ENCODE measurements at places on chromosomes 4 and X.

DNA sequence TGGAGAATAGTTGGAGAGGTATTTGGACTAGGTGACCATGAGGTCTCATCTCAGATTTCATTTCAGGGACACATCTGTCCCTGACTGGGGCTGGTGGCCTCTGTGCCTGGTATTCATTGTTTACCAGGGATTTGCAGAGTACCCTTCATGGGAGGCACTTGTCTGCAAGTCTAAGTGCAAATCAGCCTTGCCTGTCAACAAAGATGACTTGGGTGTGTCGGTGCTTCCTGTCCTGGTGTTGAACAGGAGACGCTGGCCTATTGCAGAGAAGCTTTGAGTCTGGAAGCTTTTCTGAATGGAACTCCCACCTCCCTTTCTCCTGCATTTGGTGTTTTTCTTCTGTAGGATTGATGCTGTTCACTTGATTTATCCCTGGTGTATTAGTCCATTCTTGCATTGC is 104.1 kb downstream of the TNIP2 start:
- no peak for DNase-seq

- DNase-seq: no peak
These were observed 218.2 kb upstream of the PSAPL1 start for GRCh38 chr4:7652906-7653305.

DNA sequence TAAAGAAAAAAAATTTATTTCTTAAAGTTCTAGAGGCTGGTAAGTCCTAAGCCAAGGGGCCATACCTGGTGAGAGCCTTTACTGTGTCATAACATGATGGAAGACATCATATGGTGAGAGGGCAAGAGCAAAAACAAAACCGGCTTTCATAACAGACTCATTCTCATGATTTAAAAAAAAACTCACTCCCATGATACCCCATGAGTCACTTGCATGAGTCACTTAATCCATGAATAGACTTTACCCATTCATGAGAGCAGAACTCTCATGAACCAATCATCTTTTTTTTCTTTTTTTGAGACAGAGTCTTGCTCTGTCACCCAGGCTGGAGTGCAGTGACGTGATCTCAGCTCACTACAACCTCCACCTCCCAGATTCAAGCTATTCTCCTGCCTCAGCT is 369.7 kb upstream of the DIAPH2 start:
- DNase-seq: peak; percentile 27

DNA sequence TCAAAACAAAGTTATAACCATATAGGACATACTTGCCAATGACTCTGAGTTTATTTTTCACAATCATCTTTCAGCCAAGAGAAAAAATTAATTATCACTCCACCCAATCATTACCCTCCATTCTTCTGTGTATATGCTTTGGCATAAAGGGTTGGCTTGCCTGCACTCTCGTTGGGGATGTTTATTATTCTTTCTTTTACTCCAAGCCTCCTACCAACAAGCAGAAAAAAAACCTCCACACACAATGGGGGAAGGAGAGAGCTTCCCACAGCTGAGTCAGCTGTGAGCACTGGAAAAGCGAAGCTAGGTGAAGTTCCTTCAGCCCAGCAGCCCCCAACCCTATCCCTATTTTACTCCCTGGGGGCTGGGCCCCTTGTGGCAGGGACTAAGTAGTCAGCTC is 1.5 kb downstream of the OPHN1 start:
- no peak for DNase-seq

DNA sequence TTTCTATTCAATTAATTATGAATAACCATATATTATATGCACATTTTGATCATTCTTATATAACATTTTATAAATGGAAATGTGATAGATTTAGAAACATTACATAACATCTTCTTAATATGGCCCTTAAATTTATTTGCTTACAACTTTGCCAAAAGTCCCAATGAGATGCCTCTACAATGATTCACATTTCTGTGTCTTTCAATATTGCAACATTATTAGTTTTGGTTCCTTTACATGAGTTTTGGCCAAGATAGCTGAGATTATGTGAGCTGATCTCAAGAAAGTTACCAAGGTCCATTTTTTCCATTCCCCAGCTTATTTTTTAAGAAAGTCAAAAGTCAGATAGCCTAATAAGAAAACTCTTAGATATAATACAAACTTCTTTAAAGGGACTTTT is 361.2 kb downstream of the PCDH7 start:
- DNase-seq: no peak

DNA sequence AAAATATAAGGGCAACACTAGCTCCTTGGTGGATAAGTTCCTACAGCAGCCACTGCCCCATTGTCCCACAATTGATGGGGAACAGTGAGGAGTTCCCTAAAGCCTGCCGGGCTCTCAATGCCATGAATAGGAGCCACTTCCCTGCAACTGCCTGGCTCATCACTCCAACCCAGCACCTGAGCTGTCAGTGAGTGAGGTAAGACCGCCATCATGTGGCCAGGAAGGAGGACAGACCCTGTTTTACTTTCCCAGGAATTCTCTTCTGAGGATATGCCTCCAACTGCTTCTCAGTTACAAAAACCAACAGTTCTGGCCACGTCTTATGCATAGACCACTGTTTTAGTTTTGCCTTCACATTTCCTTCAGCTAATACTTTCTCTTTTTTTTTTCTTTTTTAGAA is 45.5 kb downstream of the SRPX start:
- DNase-seq: peak; percentile 55

DNA sequence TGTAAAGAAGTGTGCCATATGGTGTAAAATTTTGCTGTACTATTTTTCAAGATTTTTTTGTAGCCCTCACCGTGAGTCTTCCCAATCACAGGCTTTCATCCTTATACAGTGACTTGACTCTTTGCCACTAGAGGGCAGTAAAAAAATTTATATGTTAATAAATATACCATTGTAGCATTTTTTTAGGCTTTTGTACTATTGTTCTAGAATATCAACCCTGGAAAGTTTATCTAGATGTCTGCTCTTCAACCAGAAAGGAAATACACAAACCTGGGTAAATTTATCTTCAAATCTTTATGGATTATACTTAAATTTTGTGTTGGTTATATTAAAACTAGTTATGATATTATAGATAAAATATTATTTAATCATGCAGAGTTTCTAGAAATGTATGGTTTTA is 235.3 kb downstream of the TENM3 start:
- peak; percentile 83 for DNase-seq

DNA sequence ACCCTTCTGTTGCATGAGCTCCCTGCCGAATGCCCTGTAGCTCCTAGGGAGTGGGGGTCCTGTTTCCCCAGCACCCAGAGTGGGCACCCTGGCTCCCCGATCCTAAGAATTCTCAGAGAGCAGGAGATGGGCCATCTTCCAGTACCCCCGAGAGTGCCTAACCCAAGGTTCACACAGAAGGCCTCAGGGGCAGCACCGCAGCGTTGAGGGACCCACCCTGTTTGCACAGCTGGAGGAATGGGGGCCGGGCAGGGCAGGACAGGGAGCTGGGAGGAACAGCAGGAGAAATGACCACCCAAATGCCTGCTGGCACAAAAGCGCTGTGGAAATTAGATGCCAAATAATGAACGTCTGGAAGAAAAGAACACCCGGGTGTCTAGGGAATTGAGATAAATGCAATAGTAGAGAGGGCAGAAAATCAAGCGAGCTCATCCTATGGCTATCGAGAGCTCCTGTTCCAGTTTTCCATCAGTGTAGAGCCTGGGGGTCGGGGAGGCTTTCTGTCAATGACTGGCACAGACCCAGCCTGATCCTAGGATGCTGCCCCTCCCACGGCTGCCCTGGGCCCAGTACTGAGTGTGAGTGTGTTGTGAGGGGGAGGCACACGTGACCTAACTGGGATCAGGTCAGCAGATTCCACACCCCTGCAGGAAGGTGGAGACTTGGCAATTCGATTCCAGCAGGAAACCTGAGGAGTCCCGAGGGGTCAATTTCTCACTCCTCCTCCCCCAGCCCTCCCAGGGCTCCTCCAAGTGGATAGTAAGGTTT is 25.7 kb downstream of the SEPTIN6 start:
- DNase-seq: no peak

DNA sequence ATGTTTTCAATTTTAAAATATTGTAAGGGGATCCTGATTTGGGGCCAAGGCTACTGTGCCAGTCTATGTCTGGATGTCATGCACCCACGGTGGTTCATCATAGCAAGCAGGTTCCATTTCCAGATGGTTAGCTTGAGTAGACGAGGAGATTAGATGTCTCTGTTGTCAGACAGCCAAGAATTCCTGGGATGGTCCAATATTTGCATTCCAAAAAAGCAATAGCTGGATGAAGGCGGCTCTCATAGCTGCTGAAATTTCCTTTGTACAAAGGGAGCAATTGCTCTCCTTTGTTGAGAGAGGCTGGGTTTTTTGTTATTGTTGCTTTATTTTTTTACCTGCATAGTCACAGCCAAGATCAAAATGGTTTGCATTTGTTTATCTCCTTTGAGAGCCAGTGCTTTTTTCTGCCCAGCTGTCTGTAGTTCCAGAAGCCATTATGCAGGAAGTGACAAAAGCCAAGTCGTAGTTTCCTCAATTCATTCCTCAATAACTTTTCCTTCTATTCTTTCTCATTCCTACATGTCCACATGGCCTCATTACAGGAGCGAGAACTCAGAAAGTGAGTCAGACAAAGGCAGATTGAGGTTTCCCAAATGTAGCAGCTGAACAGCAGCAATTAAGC is 107.9 kb downstream of the MMRN1 start:
- no peak for DNase-seq

DNA sequence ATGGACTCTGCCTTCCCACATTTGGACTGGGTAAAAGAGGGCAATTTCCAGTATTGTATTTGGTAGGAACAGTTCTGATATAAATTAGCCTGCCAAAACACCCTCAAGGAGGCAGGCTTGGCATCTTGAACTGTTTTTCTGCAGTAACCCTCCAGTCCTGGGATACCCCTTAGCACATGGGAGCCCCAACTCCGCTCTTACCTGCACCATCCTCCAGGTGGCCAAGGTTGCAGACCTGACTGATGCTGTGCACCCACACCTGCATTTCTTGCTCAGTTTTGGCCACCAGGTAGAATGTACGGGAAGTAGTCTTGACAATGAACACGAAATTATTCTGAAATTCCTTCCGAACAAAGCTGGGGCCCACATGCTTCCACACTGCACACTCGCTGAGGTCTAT is 35.1 kb downstream of the GAB3 start:
- no peak for DNase-seq

DNA sequence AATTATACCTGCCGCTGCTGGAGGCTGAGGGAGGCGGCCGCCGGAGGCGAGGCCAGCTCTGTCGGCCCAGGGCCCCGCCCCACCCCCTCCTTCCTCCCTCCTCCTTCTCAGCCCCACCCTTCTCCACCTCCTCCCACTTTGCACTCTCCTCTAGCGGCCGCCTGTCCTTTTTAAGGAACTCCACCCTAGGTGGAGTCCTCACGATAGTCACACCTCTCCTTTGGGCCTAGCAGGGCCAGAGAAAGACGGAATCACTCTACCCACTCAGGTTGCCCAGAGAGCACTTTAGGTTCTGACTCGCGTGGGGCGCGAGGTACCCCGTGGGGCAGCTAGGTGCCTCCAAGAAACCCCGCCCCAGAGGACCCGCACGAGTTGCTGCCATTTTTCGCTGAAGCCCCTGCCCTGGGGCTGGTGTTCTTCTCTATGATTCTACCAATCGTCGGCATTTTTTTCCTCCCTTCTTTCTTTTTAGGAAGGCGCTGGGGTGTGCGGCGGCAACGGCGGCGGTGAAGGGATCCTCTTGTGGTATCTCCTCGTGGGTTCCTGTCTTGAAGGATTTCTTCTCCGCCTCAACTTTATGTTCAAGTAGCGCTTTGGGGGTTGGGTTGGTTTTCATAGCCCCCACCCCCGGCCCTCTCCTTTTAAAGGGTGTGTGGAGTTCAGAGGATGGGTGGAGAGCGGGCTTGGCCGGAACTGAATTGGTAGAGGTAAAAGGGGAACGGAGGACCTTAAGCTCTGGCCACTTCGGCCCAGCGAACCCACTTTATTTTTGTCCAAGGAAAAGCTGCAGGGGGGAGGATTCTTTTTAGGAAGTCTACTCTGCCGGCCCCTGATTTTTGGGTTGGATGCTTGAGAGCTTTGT is at the start of gene KLF8:
Gene KLF8, plus strand, starts transcription at position 136 of the 862 bp plus-strand sequence. CDS start 979 bp downstream, outside the sequence.
- peak; percentile 23 for DNase-seq

- no peak for DNase-seq
These were observed 136.8 kb downstream of the C4orf33 start for GRCh38 chr4:129232589-129233337.

DNA sequence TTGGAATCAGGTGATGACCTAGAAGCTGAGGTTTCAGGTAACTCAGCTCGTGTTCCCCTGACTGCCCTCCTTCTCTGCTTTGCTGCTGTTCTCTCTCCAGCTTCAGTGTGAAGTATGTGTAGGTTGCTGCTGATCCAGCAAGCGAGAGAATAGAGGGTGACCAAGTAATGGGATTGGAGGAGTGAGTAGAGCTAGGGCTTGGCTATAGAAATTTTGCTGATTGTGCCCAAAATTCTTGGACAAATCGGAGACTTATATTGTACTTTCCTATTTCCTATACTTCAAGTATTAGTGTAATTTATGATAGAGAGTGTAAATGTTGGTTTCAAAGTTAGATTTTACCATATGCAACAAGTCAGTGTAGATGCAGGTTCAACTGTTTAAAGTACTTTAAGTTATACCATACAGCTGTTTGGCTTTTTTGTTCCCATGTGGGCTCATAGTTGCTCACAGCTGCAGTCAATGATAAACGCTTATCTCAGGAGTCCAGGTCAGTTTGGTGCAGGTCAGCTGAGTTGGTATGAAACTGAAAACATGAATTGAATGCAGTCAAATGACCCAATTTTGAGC is 48.0 kb downstream of the RAPGEF2 start:
- peak; percentile 99 for DNase-seq

- DNase-seq: no peak
These were observed 469.0 kb upstream of the NWD2 start for GRCh38 chr4:36775544-36775943.

GRCh38 chrX:46561824-46562657 is 11.5 kb upstream of the CHST7 start:
- peak; percentile 6 for DNase-seq

GRCh38 chr4:1460967-1461868 is 55.0 kb upstream of the NKX1-1 start:
- no peak for DNase-seq

DNA sequence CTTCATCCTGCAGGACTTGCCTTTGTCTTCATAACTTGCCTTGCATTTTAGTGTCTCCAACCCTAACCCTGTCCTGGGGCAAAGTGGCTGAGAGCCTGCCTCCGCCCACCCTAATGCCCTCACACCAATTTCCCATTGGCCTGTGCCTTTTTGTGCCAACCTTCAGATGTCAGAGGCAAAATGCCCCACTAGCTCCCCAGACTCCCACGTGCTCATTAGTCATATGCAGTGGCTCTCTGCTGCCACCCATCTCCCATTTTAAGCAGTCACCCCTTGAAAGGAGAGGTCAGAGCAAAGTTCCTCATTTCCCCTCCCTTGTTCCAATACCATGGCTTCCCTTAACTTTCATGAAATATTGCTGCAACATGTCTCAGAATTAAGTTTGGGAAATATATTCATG is 74.8 kb upstream of the PASD1 start:
- peak; percentile 74 for DNase-seq

GRCh38 chrX:87621697-87622096 is 104.1 kb downstream of the KLHL4 start:
- DNase-seq: peak; percentile 27

GRCh38 chr4:46979726-46980125 is 13.7 kb downstream of the GABRA4 start:
- no peak for DNase-seq

All from OCI-M1 (cell line).